ENCODE measurements at places on chromosomes 4 and X.

GRCh38 chr4:28548136-28548535, 1687.5 kb downstream of the STIM2 start:
- no peak for DNase-seq

- DNase-seq, result no peak
Observed at GRCh38 chr4:166121897-166122296, 248.9 kb downstream of the TLL1 start.

DNA sequence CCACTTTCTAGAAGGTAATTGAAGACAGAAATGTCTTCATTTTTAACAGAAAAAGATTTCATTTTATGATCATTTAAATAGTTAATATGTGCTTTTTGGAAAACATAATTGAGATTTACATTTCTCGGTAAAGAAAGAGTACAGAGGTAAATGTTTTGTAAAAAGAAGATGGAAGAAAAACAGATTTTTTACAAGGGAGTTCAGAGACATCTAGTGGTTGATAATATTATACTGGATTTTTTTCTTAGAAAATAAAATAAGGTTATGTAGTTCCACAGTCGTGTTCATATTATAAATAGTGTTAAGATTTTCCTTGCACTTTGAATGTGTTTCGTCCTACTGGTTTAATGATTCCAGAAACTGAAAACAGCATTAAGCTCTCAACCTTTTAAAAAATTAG, 60.6 kb downstream of the SMARCA1 start:
- DNase-seq, result no peak

DNA sequence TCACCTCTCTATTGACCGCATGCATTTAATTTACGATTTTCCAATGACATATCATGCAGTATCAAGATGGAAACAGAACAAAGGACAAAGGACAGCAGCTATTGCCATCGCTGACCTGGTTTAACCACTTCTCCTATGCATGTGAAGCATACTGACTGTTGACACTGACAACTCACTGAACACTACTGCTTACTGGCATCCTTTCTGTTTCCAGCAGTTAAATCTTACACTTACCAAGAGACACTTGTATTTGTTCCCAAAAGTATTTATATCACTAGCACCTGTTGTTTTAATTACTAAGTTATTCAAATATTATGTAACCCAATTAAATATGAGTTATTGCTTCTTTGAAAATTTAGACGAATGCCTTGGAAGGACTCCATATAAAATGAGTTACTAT, 176.7 kb downstream of the PDGFC start:
- DNase-seq, result no peak

DNA sequence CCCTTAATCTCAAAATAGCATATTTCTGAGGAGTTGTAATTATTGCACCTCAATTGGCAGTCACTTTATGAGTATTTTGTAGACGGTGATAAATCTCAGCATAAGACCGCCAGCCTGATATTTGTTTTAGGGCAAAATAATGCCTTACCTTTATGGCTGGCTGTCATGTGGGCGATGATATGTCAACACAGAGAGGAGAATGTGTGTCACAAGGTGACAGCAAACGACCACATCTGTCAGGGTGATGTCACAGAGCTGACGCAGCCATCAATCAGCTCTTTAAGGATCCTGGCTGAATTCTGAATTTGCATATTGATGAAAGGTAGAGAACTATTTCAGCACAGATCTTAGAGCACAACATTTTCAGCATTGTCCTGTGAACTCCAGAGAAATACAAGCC, 209.7 kb downstream of the CEP135 start:
- DNase-seq, result peak; percentile 39

- no peak for DNase-seq
Observed at GRCh38 chr4:24278693-24279092, 305.7 kb downstream of the DHX15 start.

DNA sequence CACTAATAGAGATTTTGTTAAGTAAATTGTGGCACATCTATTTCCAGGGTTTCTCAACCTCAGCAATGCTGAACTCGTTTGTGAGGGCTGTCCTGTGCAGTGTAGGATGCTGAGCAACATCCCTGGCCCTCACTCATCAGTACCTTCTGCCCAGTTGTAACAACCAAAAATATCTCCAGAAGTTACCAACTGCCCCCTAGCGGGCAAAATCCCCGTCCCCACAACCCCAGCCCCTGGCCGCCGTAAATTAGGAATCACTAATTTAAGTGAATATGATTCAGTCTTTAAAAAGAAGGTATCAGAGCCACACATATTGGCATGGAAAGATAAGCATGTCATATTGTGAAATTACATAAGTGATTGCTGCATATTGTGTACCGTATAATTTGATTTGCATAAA, 123.4 kb downstream of the ASB9 start:
- DNase-seq, result peak; percentile 41

- DNase-seq, result no peak
Observed at GRCh38 chr4:163815776-163816175, 321.3 kb downstream of the TMA16 start.
